ENCODE measurements at places on chromosomes 5 and 9.
A peak's percentile ranks its signal among the peaks of the same experiment; 100 is the strongest.

DNA sequence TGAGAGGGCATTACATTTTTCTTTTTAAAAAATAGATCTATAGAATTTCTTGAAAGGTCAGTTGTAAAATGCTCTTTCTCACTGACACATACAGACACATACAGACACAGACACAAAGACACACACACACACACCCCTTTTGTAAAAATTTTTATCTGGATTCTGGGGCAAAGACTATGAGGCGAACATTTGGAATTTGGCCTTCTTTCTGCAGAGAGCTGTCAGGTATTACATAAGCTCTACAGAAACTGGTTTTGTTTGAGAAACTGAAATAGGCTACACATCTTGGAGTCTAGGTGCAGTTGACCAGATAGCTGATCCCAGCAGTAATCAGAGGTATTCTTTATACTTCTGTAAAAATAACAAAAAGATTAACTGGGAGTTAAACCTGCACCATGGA, 315.9 kb upstream of the RPS23 start:
- DNase-seq, result no peak

DNA sequence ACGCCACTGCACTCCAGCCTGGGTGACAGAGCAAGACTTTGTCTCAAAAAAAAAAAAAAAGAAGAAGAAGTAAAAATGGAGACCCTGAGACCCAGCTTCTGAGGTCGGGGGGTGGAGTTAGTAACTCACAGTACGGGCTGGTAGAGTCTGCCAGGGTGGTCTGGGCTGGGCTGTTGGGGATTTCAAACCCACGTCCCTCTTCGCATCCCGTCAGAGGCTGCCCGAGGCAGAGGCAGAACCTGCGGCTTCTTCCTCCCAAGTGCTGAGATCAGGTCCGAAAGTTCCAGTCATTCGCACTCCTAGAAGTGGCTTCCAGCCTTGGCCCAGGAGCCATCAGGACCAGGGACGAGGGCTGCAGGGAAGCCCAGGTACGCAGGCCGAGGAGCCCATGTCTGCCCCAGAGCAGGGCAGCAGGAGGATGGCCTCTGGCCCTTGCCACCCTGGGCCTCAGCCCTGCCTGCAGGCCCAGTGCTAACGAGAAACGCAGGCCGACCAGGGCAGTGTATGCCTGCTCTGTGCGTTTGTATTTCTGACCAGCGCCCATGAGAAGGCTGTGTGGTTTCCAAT, 9.9 kb upstream of the SLC2A6 start:
- DNase-seq, result no peak

- DNase-seq, result no peak
Measured at GRCh38 chr9:124721109-124721906, 49.8 kb downstream of the NR6A1 start.

- DNase-seq, result peak; percentile 20
Measured at GRCh38 chr5:80127116-80127552, 92.0 kb downstream of the THBS4 start.
